Peyer's patch (tissue), 4 donors: ENCODE measurements at places on chromosomes 4 and X. TPM values are rescaled to one million over a fixed set of nuclear protein-coding genes. Genes with fewer than 3 reads are reported as not detected.

REPS2 gene
- 7.4 TPM for total RNA-seq

GRCh38 chrX:102546828-102547493, 30.4 kb upstream of the TMSB15A start:
- no peak for DNase-seq

NUDT11 gene
- total RNA-seq, result 0.35 TPM

GAGE12F gene
- total RNA-seq, result not detected

MAMLD1 gene
- total RNA-seq, result 0.70 TPM

XKRX gene
- total RNA-seq, result 5.0 TPM
